ENCODE measurements at places on chromosomes 7 and 10.

DNA sequence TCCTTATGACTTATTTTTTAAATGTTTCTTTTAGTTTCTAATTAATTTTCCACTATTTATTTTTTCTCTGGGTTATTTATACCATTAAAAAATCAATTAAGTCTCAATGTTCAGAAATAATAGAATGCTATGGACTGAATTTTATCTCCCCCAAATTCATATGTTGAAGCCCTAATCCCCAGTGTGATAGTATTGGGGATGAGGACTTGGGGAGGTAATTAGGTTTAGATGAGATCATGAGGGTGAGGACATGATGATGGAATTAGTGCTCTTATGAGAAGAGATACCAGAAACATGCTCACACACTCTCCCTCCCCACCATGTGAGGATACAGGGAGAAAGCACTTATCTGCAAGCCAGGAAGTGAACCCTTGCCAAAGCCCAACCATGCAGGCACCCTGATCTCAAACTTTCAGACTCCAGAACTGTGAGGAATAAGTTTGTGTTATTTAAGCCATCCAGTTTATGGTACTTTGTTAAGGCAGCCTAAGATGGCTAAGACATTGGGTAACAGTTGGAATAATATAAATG lies 202.6 kb downstream of the MDFIC start:
- no peak for DNase-seq

DNA sequence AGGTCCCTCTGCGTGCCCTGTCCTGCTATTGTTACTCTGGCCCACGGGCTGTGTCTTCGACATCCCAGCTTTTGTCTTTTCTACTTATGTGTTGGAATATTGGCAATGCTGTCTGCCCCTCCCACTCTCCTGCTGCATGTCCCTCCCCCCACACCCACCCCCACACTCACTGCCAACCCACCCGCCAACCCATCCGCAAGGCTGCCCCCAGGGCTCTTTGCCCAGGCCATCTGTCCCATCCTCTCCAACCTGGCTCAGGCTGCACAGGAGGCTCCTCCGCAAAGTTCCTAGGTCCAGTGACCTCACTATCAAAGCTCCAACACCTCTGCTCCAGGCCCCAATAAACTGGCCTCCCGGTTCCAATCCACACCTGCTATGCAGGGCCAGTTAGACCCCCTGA lies 167.1 kb upstream of the PRR15 start:
- DNase-seq = no peak

GRCh38 chr10:103637011-103637410 lies 143.5 kb downstream of the NEURL1 start:
- DNase-seq = no peak

GRCh38 chr10:121405096-121405495 lies 193.1 kb downstream of the FGFR2 start:
- DNase-seq = no peak

- DNase-seq = no peak
These were observed 54.3 kb downstream of the ARHGAP21 start for GRCh38 chr10:24669285-24669852.

DNA sequence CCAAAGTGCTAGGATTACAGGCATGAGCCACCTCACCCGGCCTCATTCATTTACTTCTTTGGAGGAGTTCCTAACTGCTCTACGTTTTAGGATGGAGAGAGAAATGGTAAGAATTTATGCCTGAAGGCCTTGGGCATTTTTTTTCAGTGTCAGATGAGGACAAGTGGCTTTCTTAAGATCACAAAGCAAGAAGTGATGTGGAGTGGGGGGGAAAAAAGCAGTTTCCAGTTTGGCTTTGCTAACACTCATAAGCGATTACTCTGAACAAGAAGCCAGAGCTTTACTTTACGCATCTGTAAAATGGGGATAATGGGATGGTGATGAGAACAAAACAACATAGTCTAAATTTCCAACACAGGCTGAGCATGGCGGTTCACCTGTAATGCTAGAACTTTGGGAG lies 2.6 kb upstream of the PPIA start:
- no peak for DNase-seq
